ENCODE measurements at places on chromosomes 6 and 20.

DNA sequence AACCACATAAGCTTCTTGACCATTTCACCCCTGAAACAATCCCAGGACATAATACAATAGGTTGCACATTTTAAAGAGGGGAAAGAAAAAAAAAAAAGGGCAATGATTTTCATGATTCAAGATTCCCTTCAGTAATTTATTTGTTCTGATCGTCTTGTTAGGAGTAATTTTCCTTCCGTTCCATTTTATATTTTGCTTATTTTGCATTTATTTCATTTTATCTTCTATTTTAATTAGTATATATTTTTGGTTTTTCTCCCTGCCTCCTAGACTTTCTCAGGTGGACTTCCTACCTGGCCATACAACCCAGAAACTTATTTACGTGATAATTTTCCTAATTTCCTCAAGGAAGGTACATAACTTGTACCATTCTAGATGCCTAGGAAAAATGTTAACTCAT, 32.6 kb downstream of the FBXO5 start:
- peaks cover 6% of the 10 kb centered on the region for H3K4me1 ChIP-seq
- no peak overlapping the region for H3K27ac ChIP-seq
- no peak overlapping the region for H3K4me3 ChIP-seq

DNA sequence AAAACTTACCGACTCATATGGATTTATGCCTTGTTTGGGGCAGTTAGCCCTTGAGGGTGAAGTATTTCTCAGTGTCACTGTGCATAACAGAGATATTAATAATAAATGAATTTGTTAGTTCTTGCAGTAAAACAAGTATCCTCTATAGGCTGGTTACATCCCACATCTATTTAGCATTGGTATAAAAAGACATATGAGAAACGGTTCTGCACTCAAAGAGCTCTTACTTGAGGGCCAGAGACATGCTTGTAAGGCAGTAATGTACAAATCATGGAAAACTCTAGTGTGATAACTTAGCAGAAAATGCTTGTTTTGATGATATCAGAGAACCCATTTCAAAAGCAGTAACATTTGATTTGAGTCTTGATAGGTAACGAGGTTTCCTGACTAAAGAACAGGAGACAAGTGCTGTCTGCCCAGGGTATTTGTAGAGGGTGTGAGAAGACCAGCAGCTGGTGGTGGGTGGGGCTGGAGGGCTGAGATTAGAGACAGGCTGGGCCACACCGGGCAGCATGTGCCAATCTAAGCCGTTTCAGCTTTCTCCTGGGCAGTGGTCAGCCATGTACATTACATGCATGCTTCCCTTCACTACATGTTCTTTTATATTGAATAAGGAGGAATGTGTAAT, 46.3 kb downstream of the TULP4 start:
- H3K27ac ChIP-seq = no peak overlapping the region
- H3K4me3 ChIP-seq = no peak overlapping the region
- DNase-seq = no peak
- H3K27me3 ChIP-seq = no peaks in the 10 kb centered on the region

DNA sequence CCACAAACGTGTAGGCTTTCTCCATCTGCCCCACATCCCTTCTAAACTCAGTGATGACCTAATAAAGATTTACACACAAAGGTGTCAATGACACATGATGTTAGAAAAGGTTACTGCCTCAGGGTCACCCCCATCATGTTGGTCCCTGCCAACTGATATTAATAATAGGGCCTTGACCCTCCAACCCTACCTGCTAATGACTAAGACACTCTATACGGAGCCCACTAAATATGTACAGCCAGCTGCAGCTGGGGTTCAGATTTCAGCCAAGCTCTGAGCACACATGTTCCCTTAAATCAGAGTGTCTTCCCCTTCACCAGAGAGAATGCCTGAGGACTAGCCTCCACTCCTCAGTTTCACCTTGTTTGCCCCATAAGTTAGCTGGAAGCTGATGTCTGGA, 67.4 kb upstream of the SNRPB2 start:
- H3K36me3 ChIP-seq = no peaks in the 10 kb centered on the region
- no peak for DNase-seq
- no peaks in the 10 kb centered on the region for H3K27me3 ChIP-seq
- H3K4me1 ChIP-seq = no peaks in the 10 kb centered on the region
- H3K4me3 ChIP-seq = no peak overlapping the region
- H3K27ac ChIP-seq = no peak overlapping the region

DNA sequence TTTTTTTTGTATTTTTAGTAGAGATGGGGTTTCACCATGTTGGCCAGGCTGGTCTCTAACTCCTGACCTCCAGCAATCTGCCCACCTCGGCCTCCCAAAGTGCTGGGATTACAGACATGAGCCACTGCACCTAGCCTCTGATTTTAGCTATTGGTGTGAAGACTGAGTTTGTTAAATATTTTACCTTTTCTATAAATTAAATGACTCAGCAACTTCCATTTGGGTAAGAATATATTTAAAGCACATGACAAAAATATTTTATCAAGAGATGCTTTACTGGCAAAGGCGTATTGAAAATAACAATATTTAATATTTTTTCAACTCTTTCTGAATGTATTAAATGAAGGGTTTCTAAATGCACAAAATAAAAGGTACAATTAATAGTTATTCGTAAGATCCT, 158.7 kb upstream of the AGPAT4 start:
- no peaks in the 10 kb centered on the region for H3K27me3 ChIP-seq
- DNase-seq = no peak
- no peaks in the 10 kb centered on the region for H3K36me3 ChIP-seq
- H3K27ac ChIP-seq = no peak overlapping the region
- no peak overlapping the region for H3K4me3 ChIP-seq

GRCh38 chr6:7201732-7202541, 94.2 kb downstream of the RREB1 start:
- no peak overlapping the region for H3K4me3 ChIP-seq
- no peak overlapping the region for H3K27ac ChIP-seq
- H3K36me3 ChIP-seq = peaks cover 42% of the 10 kb centered on the region
- DNase-seq = no peak
- H3K4me1 ChIP-seq = no peaks in the 10 kb centered on the region

DNA sequence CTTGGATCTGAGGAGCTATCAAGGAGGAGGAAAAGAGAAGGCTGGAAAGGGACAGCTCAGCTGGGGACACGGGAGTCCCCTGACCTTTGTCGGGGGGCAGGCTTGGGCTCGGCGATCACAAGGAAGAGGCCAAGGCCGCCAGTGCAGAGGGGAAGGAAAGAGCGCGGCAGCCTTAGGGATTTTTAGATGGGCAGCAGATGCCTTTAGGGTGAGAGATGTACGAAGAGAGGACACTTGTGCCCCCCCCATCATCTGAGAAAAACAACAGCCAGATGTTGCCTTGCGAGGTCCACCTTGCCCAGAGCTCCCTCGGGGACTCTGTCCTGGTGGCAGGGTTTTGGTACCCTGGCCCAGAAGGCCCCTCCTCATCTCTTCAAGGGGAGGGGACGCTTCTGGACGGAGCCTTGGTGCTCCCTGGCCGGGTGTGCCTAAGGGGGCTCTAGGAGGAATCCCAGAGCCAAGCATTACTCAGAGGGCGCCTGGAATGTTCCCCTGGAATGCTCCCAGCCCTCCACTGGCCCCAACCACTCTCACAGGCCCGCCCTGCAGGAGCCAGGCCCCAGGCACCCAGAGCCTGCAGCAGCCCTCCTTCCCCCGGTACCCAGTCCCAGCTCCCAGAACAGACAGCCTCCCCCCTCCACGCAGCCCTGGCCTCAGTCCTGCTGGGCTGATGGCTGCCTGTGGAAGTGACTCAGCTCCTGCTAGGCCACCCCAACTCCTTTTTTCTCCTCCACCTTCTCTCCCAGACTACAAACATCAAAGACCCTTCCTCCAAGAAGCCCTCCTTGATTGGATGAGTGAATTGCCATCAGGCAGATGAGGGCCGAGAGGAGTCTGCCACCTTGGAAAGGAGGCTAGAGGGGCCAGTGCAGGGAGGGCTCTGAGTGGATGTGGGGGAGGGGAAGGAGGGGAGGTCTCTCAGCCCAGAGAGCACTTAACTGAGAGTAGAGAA, 1.8 kb downstream of the ADAM33 start:
- peaks cover 10% of the 10 kb centered on the region for H3K4me1 ChIP-seq
- H3K27me3 ChIP-seq = peaks cover 45% of the 10 kb centered on the region
- no peak overlapping the region for H3K4me3 ChIP-seq
- no peaks in the 10 kb centered on the region for H3K36me3 ChIP-seq

GRCh38 chr6:31575335-31575901, at the start of gene TNF:
Gene TNF, plus strand, starts transcription at chr6:31575565. Its CDS starts 177 bp downstream, at chr6:31575742.
- DNase-seq = peak; percentile 91
- H3K27ac ChIP-seq = peak within 1 kb of the TSS; percentile 87
- H3K4me1 ChIP-seq = peaks cover 97% of the 10 kb centered on the region
- no peaks in the 10 kb centered on the region for H3K27me3 ChIP-seq

DNA sequence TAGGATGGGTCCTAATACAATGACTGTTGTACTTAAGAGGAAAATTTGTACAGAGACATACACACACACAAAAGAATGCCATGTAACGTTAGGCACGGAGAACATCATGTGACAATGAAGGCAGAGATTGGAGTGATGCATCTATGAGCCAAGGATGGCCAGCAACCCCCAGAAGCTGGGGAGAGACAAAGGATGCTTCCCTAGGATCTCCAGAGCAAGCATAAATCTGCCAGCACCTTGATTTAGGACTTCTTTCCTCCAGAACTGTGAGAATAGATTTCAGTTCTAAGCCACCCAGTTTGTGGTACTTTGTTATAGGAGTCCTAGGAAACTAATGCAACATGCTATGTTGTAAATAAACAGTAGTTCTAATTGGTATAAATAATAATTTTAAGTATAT, 25.0 kb downstream of the EYA4 start:
- H3K4me3 ChIP-seq = no peak overlapping the region
- H3K4me1 ChIP-seq = no peaks in the 10 kb centered on the region
- H3K27ac ChIP-seq = no peak overlapping the region
- no peak for DNase-seq

DNA sequence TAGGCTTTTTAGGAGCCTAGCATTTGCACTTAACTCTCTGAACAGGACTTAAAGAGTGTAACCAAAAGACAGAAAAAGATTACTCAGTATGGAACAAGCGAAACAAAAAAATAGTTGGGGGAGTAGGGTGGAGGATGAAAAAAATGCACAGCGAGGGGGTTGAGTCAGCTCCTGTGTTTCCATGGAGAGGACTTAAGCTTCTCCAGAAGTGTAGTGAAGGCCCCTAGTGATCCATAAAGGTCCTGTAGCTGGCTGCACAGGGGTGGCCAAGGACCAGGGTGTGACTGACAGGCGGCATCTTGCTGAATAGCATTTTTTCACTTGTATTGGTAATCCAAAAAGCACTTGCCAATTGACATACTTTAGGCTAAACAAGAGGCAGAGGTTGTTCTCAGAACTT, 533.9 kb downstream of the RFPL4B start:
- no peak overlapping the region for H3K4me3 ChIP-seq
- H3K4me1 ChIP-seq = no peaks in the 10 kb centered on the region
- no peak for DNase-seq
- no peak overlapping the region for H3K27ac ChIP-seq
- no peaks in the 10 kb centered on the region for H3K36me3 ChIP-seq

DNA sequence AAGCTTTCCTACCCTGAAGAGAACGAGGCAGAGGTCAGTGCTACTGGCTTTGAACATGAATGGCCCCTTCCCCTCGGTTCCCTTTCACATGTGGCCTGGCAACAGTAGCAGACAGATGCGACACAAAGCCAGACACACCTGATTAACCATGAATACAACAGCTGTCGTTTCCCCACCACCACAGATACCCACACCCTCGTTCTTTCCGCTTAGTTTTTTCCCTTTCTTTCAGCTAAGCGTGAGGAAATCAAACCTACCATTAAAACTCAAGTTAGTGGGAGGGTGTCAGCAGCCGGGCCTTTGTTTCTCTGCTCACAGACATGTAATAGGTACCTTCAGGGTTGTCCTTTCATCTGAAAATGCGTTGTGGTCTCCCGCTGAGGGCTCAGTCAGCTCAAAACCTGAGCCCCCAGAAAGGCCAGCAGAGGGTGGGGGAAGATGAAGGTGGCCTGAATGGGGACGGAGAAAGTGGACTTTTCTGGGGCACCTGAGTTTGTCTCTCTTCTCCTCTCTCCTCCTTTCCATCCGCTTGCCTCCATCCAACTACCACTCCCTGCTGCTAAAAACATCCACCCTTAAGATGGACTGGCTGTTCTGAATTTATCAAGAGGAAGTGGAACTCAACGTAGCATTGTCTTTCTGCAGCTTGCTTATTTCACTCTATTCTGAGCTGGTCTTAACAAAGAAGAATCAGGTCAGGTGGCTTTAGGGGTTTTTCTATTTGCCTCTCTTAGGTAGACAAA, 516.6 kb upstream of the JARID2 start:
- no peaks in the 10 kb centered on the region for H3K27me3 ChIP-seq
- peaks cover 64% of the 10 kb centered on the region for H3K4me1 ChIP-seq
- H3K27ac ChIP-seq = peak overlapping the region; percentile 11
- no peaks in the 10 kb centered on the region for H3K36me3 ChIP-seq
- no peak overlapping the region for H3K4me3 ChIP-seq
- no peak for DNase-seq

GRCh38 chr6:108584323-108584722, 23.6 kb downstream of the FOXO3 start:
- DNase-seq = no peak
- H3K4me3 ChIP-seq = no peak overlapping the region
- H3K4me1 ChIP-seq = peaks cover 32% of the 10 kb centered on the region

DNA sequence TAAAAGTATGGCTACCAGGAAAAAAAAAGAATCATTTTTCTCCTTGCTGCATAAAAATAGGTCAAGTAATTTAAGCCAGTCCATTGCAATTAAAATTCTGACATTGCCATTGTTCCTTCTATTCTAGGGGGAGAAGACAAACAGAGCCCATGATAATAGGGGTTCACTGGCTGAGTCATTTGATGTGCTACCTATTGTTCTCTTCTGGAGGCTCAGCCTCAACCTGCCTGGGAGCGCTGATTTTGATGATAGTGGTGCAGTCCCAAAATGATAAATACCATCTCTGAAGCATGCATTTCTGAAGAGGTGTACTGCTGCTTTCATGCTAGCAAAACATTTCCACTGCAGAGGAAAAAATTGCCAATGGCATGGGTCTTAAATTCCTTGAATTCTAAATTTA, 5.8 kb downstream of the CITED2 start:
- peaks cover 20% of the 10 kb centered on the region for H3K4me1 ChIP-seq
- H3K36me3 ChIP-seq = peaks cover 6% of the 10 kb centered on the region
- H3K27ac ChIP-seq = no peak overlapping the region

DNA sequence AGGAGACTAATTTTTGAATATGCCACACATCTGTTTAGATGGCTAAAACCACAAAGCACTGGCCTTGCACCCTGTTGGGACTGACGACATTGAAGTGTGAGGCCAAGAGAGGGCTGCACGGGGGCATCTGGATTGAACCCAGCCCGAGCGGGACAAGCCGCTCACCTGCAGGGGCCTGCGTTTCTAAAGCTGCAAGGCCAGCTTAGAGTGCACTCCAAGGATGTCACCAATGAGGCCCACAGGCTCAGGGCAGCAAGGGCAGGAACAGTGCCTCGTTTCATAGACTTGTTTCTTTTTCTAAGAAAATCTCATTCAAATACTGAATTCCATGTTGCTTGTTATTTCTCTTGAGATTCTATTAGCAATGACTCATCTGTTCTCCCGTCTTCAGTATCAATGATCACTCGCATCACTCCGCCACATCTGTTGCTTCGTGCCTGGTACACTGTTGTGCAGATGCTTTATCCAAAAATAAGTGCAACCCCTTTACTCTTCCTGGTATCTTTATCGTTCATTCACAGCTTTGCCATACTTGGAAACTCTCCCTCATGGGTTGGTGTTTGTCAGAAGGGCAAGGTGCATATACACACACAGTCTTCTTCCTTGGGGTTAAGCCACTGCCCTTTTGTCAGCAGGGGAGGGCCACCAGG, 120.1 kb downstream of the IRF4 start:
- H3K4me3 ChIP-seq = no peak overlapping the region
- H3K27me3 ChIP-seq = no peaks in the 10 kb centered on the region
- H3K27ac ChIP-seq = no peak overlapping the region
- H3K36me3 ChIP-seq = peaks cover 3% of the 10 kb centered on the region

Data from CD4-positive, alpha-beta T cell (primary cell).